Mesothelial cell of epicardium (in vitro differentiated cells): ENCODE measurements at places on chromosomes 6 and 20. TPM values are rescaled to one million over a fixed set of nuclear protein-coding genes. Genes with fewer than 3 reads are reported as not detected.

DNA sequence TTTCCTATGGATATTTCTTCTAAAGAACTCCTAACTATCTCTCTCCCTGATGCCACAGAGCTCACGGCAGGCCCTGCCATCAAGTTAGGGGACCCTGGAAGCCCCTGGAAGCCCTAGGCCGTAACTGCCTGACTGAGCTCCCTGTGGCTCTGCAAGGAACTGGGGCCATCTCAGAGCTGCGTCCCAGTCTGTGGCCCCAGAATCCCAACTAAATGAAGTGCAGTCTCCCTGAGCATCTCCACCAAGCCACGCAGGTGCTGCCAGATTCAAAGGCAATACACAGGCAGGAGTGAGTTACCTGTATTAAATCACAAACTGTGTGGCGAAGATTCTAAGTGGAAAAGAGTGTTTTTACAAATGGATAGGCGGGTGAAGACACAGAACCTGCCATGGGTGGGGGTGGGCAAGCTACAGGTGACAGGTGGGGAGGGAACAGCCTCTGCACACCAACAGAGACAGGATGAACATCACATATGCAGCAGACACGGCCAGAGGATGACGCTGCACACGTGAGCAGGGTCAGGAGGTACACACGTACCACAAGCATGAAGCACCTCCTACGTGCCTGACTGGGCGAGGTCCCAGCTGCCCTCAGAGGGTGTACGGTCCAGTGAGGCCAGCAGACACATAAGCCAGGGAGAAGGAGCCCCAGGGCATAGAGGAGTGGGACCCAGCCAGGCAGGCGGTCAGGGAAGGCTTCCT lies 358.5 kb downstream of the ZFAND3 start:
- peaks cover 7% of the 10 kb centered on the region for H3K36me3 ChIP-seq
- no peak overlapping the region for H3K4me3 ChIP-seq
- no peaks in the 10 kb centered on the region for H3K27me3 ChIP-seq
- DNase-seq, result no peak

BPIFA1 gene
- not detected in 3 replicates for total RNA-seq

CTSA gene
- 74.4 to 86.7 TPM (median 78.8 TPM) in 3 replicates for total RNA-seq

DNA sequence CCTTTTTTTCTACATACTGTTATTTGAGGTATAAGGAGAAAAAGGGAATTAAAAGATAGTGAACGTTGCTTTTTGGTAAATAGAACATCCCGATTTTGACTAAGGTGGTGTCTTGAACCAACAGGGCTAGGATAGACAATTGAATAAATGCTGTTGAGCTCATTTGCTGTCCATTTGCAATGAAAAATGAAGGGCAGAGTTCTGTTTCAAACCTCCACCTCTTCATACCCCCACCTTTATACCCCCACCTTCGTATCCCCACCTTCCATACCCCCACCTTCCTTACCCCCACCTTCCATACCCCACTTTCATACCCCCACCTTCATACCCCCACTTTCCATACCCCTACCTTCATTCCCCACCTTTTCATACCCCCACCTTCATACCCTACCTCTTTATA lies 93.4 kb upstream of the NAA20 start:
- H3K4me3 ChIP-seq, result no peak overlapping the region
- no peak for DNase-seq
- no peak overlapping the region for H3K27ac ChIP-seq
- peaks cover 20% of the 10 kb centered on the region for H3K4me1 ChIP-seq

DNA sequence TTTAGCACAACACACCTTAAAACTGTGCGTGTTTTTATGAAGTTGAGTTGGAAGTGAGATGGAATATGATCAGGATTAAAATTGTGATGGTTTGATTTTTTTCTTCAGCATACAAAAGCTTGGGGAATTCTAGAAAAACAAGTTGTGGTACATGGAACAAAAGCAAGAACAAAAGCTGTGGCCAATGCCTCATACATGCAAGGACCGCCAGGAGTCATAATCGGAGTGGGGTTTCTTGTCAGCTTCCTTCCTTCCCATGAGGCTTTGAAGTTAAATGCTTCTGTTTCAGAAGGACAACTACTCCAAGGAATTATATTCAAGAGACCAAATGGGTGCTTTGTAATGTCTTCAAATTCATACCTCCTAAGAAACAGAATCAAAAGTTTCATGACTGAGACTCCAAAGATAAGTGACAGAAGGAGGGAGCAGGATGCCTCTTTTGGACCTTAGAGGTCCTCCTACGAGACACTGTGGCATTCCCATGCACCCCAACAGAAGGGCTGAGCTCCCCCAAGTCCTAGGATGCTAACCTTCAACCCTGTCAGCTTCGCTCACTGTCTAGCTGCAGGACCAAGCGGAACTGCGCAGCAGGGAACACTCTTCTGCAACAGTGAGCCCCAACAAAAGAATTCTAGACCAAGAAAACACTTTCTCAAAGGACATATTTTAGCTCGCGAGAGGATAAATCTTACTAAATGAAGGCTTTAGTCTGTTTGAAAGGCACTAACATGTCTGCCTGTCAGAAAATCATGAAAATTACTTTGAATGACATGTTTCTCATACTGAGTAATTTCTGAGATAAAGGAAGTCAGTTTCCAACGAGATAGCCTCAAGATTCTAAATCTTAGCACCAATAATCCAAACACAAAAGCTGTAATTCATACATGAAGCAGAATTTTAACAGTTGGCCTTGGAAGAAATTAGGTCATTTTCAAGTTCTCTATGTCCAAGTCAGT lies 108.5 kb upstream of the NHSL1 start:
- H3K4me1 ChIP-seq, result peaks cover 17% of the 10 kb centered on the region
- H3K36me3 ChIP-seq, result no peaks in the 10 kb centered on the region
- no peak overlapping the region for H3K27ac ChIP-seq
- no peaks in the 10 kb centered on the region for H3K27me3 ChIP-seq

DNA sequence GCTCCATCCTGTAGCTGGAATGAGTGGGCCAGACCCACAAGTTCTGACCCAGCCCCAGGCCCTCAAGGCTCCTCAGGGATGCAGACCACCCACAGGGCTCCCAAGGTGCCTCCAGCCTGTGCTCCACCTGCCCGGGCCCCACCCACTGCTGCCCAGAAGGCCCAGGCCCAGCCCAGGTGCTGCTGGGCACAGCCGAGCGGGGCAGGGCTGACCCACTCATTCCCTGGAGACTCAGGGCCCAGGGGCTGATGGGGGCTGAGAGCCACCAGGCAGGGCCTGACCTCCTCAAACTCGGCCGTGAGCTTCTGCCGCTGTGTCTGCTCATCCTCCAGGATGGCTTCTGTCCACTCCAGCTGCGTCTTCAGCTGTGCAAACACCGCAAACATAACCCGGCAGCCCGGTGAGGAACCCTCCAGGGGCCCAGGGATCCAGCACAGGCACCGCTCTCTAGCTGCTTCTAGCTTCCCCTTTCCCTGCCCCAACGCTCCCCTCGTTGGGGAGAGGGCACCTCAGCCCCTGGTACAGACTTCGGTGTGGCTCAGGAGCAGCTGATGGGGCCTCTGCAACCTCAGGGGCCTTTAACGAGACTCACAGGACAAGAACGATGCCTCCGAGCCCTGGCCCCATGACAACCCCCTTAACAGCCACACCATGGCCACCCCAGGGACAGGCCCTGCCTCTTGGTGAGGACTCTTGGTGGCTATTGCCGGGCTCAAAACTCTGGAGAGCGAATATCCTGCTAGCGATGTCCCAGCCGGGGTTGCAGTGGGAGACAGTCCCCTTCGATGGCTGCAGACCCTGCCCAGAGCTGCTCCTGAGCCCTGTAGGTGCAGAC lies 46.0 kb downstream of the DSTN start:
- no peak overlapping the region for H3K27ac ChIP-seq
- H3K4me3 ChIP-seq, result no peak overlapping the region
- H3K4me1 ChIP-seq, result peaks cover 10% of the 10 kb centered on the region
- peaks cover 4% of the 10 kb centered on the region for H3K36me3 ChIP-seq
- DNase-seq, result no peak
- H3K27me3 ChIP-seq, result no peaks in the 10 kb centered on the region

CRIP3 gene
- total RNA-seq, result 2.2 to 3.4 TPM (median 2.9 TPM) in 3 replicates

RSPO4 gene
- total RNA-seq, result 7.5 to 9.5 TPM (median 8.9 TPM) in 3 replicates

NRN1 gene
- total RNA-seq, result not detected in 3 replicates

KHDRBS2 gene
- total RNA-seq, result 1.1 to 1.9 TPM (median 1.6 TPM) in 3 replicates

DNA sequence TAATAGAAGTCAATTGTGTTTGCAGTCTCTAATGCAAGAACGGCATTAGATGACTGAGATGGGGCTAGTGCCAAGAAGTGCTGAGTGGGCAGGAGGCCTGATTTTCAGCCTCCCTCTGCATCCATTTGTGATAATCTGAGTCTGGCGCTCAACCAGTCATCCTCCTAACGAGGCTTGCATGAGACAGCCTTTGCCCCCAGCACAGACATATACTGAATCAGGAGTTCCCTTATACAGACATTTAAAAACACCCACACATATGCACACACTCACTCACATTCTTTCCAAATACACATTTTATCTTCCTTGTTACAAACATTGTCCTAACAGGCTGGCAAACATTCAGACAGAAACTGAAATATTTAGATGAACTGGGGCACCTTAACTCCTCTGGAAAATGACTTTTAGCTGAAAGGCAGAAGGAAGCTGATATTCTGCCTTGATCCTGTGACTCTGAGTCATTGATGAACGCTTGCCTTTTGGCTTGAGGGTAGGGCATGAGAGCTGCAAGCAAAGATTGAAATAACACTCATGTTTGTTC lies 562.3 kb downstream of the DHX35 start:
- H3K4me1 ChIP-seq, result peaks cover 3% of the 10 kb centered on the region
- DNase-seq, result no peak
- H3K36me3 ChIP-seq, result no peaks in the 10 kb centered on the region

DNA sequence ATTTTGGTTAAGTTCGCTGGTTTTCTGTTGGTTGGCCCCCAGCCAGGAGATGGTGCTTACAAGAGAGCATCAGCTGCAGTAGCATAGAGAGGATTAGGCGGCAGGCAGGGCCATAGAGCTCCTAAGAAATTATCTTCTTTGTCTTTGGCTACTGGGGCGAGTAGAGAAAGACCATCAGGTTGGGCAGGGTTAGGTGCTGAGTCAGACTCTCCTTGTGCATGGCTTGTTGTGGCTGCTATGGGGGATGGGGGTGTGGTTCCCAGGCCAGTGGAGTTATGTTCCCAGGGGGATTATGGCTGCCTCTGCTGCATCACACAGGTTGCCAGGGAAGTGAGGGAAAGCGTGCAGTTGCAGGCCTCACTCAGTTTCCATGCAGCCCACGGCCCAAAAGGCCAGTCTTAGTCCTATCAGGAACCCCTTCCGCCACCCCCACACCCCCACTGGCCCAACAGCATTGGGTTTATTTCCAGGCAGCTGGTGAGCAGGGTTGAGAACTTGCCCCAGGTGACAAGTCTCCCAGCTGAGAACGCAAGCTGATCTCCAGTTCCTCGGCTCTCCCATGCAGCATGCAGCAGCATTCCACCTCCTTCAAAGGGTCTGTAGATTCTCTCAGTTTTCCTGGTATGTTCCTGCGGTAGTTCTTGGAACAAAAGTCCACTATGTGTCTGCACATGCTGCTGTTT lies 243.7 kb downstream of the UTRN start:
- no peak overlapping the region for H3K4me3 ChIP-seq
- DNase-seq, result no peak
- no peak overlapping the region for H3K27ac ChIP-seq
- no peaks in the 10 kb centered on the region for H3K27me3 ChIP-seq
- H3K36me3 ChIP-seq, result peaks cover 62% of the 10 kb centered on the region

SALL4 gene
- total RNA-seq, result 14.8 to 20.5 TPM (median 18.9 TPM) in 3 replicates

BACH2 gene
- total RNA-seq, result 34.1 to 36.1 TPM (median 34.1 TPM) in 3 replicates

IMPG1 gene
- total RNA-seq, result not detected in 3 replicates

DNA sequence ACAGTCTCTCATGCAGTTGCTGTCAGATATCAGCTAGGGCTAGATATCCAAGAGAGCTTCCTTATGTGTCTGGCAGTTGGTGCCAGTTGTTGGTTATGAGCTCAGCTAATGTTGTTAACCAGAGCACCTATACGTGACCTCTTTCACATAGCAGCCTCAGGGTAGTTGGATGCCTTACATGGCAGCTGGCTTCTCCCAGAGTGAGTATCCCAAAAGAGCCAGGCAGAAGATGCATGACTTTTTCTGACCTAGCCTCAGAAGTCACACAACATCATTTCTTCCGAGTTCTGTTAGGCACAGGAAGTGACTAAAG lies 175.7 kb downstream of the VEGFA start:
- no peak overlapping the region for H3K4me3 ChIP-seq
- peaks cover 6% of the 10 kb centered on the region for H3K4me1 ChIP-seq
- no peak overlapping the region for H3K27ac ChIP-seq
- DNase-seq, result no peak
- H3K27me3 ChIP-seq, result no peaks in the 10 kb centered on the region

DPPA5 gene
- total RNA-seq, result not detected in 3 replicates
